Ovary (tissue), 10 donors: ENCODE measurements at places on chromosomes 13 and 19.

- H3K4me1 ChIP-seq: peaks cover 69% of the 10 kb centered on the region
- DNase-seq: no peak
- no peaks in the 10 kb centered on the region for H3K27me3 ChIP-seq
- H3K4me3 ChIP-seq: peak overlapping the region; percentile 36
- no peaks in the 10 kb centered on the region for H3K36me3 ChIP-seq
Observed at GRCh38 chr19:40278361-40279035, 6.6 kb downstream of the AKT2 start.

DNA sequence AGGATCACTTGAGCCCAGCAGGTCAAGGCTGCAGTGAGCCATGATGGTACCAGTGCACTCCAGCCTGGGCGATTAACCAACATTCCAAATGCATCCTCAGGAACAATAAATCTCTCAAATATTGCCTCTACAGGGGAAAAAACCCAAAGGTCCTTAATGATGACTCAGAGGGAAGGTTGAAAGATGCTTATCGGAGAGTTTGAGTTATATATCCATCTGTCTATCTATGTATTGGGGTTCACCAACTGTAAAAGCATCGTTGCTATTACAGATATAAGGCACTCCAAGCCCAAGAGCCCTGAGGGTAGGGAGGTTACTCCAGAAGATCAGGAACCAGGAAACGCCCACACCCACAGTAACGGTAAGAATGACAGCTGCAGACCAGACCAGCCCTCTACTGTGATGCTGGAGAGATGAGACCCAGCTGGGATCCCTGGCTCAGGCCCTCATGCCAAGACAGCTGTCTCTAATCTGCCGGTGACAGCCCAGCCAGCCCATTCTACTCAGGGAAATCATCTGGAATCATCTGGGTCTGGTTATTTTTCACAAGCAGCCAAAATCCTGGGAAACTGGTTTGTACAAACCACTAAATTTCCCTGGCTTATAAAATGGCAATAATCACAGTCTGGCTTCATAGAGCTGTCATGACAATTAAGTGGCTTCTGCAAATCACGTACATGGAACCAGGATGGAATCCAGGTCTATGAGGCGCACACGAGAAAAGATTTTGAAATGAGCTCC, 23.8 kb downstream of the TEX101 start:
- H3K4me1 ChIP-seq: peaks cover 3% of the 10 kb centered on the region
- H3K27me3 ChIP-seq: no peaks in the 10 kb centered on the region
- H3K27ac ChIP-seq: no peak overlapping the region
- H3K4me3 ChIP-seq: no peak overlapping the region
- DNase-seq: peak; percentile 54

DNA sequence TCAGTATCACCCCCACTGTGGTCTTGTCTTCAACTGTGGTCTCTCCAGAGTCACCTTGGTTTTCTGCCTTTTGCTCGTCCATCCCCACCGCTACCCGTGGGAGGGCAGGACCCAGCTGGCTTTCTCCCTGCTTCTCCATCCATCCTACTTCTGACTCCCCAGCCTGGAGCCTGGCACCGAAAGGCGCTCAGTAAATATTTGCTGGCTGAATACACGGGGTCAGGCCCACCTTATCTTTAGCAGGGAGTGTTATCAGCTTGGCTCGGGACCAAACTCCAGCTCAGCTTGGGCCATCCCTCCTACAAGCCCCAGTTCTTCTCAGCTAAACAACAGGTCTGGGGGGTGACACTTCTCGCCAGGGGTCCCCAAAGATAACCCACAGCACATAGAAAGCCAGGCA, 62.0 kb upstream of the KLF2 start:
- H3K4me3 ChIP-seq: no peak overlapping the region
- no peak overlapping the region for H3K27ac ChIP-seq
- no peaks in the 10 kb centered on the region for H3K27me3 ChIP-seq
- no peaks in the 10 kb centered on the region for H3K4me1 ChIP-seq
- no peak for DNase-seq
- no peaks in the 10 kb centered on the region for H3K36me3 ChIP-seq

GRCh38 chr19:12448808-12449207, 8.0 kb upstream of the ZNF443 start:
- no peak for DNase-seq
- no peaks in the 10 kb centered on the region for H3K36me3 ChIP-seq
- no peak overlapping the region for H3K27ac ChIP-seq
- no peaks in the 10 kb centered on the region for H3K27me3 ChIP-seq

GRCh38 chr13:100330662-100331061, 241.8 kb downstream of the PCCA start:
- no peak overlapping the region for H3K27ac ChIP-seq
- no peaks in the 10 kb centered on the region for H3K27me3 ChIP-seq
- no peaks in the 10 kb centered on the region for H3K4me1 ChIP-seq
- DNase-seq: no peak

DNA sequence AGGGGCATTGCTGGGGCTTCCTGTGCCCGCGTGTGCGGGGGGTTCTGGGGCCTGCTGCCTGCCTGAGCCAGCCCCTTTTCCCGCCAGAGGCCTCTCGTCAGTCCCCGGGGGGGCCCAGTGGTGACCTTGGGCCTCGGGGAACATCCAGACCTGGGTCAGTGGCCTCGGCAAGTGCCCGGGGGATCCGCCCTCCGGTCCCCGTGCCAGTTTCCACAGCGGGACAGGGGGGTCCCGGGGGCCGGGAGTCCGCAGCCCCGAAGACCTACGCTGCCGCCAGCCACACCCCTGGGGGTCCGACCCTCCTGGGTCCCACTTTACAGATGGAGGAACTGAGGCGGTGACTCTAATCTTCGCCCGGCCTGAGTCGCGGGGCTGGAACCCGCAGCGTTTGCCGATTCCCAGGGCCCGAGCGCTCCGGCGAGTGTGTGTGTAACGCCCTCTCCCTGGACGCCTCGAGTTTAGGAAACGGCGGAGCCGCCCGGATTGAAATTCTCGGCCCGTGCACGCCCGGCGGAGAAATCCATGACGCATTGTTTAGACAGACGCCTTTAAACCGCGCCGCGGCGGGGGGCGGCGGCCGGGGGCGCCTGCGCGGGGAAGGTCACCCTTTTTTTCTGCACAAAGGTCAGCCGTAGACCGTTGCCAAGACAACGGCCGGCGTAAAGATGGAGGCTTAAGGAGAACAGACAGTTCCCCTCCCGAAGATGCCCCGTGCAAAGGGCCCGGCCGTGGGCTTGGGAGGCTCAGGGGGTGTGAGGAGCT, 39.3 kb downstream of the EFNA2 start:
- H3K4me1 ChIP-seq: peaks cover 5% of the 10 kb centered on the region
- peak overlapping the region; percentile 28 for H3K4me3 ChIP-seq
- H3K36me3 ChIP-seq: no peaks in the 10 kb centered on the region
- no peaks in the 10 kb centered on the region for H3K27me3 ChIP-seq
- DNase-seq: peak; percentile 66

GRCh38 chr13:103218253-103218652, 152.0 kb upstream of the SLC10A2 start:
- H3K27ac ChIP-seq: no peak overlapping the region
- no peaks in the 10 kb centered on the region for H3K27me3 ChIP-seq
- no peak overlapping the region for H3K4me3 ChIP-seq
- no peak for DNase-seq
- no peaks in the 10 kb centered on the region for H3K4me1 ChIP-seq
- H3K36me3 ChIP-seq: no peaks in the 10 kb centered on the region

- no peaks in the 10 kb centered on the region for H3K4me1 ChIP-seq
- no peaks in the 10 kb centered on the region for H3K36me3 ChIP-seq
- no peak for DNase-seq
- no peaks in the 10 kb centered on the region for H3K27me3 ChIP-seq
- H3K4me3 ChIP-seq: no peak overlapping the region
Observed at GRCh38 chr13:114244637-114245036, 9.9 kb downstream of the CDC16 start.

DNA sequence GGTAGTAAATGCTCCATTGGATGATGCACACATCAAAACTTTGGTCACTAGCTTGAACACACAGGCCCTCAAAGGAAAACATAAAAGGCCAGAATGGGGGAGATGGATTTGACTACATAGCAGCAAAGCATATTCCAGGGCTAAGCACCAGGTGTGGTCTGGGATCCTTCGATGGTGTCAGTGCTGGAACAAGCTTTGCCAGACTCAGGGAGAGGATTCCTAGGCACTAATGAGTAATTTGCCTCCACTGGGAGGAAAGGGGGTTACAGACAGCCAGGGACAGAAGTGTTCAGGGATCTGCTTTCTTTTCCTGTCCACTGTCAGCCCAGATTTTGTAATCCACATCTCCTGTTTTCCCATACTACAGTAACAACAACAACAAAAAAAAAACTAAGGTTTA, 157.2 kb upstream of the OBI1 start:
- no peak overlapping the region for H3K27ac ChIP-seq
- H3K4me1 ChIP-seq: no peaks in the 10 kb centered on the region

DNA sequence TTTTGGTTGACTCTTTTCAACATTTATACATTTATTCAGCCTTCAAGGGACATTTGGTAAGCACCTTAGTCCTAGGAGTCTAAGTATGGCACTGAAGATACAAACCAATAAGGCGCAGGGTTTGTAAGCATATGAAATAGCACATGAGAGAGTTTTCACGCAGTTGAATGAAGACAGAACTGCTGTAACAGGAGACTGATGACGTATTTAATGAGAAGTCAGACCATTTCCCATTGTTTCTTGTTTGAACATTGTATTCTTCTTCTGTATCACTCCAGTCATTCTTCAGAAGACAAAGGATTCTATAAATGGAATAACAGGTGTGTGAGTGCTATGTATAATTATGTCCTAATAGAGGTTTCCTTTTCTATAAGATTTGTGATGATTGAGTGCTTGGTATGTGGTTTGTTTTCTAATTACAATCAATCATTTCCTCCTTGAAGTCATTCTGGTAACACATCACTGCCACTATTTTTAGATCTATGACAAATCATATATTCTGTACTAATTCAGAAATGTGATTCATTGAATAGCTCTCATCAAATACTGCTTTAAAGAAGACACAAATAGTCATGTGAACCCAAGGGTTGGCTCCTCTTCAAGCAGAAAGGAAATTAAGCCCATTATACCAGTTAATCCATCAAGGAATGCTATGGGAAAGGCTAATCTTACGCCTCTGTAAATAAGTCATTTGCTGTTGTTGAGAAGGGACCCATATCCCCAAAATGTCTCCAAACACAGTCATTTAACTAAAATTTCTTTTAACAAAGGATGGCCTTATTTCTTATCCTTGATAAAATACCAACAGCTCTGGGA, 222.8 kb upstream of the NBEA start:
- H3K27ac ChIP-seq: no peak overlapping the region
- DNase-seq: no peak

DNA sequence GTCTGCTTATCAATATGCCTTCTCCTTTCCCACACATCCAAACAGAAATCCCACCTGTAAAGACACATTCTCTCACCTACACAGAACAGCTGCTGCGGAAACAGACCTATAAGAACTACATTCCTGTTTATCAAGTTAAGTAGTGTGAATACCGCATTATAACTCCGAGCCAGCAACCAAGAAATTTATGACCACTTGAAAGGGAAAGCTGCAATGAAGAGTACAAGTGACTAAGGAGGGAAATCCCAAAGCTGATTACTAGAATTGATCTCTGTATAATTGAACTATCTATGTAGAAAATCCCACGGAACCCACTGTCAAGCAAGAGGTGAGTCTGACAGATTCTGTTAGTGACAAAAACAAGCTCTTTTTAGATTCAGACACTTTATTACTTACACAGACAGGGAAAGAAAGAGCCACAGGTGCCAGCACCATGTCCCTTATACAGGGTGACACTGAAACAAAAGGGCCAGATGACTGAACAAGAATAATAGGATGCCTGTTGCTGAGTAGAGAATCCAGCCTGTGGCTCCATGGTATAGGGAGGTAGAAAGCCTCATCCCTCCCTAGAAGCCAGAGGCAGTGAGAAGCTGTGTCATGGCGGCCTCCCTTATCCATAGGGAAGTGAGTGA, 1.6 kb upstream of the IGFL4 start:
- H3K4me1 ChIP-seq: no peaks in the 10 kb centered on the region
- H3K4me3 ChIP-seq: no peak overlapping the region
- no peak for DNase-seq
- no peak overlapping the region for H3K27ac ChIP-seq
- no peaks in the 10 kb centered on the region for H3K36me3 ChIP-seq
